Stimulated activated CD4-positive, alpha-beta T cell treated with anti-CD3 and anti-CD28 coated beads, Interleukin-1b, Interleukin-23, amount 100 ng/mL, for 1 hour (primary cell): ENCODE measurements at places on chromosomes 12 and 14.

- DNase-seq, result no peak
These were observed 361.1 kb upstream of the ATP2B1 start for GRCh38 chr12:90069711-90070110.

GRCh38 chr12:38872561-38872960 is 32.8 kb downstream of the CPNE8 start:
- DNase-seq, result no peak

GRCh38 chr12:50841716-50842531 is 802 bp upstream of the TMPRSS12 start:
- no peak for DNase-seq

DNA sequence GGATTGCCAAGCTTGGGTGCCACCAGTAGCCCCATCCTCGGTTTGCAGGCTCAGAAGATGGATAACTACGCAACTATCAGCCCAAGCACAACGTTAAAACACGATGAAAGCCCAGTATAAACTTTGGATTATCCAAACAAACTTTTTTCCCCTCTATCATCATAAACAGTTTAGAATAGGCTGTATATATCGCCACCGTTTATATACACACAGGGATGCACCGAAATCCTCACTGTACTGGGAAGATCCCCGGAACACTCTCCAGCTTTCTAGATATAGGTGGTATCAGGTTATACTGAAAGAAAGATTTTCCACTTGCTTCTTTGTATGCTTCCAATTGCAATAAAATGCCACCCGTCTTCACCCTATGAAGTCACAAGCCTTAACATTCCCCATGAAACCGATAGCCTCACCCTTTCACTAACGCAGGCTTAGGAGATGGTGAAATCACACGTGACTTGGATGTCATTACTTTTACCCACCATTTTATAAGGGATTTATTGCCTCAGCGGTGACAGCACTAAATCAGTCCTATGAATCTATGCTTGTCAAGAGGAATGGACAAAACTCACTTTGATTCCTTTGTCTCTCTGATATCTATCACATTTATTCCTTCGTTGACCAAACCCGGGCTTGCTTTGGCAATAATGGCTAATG is 207.6 kb upstream of the FOXN3 start:
- DNase-seq, result no peak

GRCh38 chr12:3641428-3642018 is 111.4 kb downstream of the CRACR2A start:
- no peak for DNase-seq

DNA sequence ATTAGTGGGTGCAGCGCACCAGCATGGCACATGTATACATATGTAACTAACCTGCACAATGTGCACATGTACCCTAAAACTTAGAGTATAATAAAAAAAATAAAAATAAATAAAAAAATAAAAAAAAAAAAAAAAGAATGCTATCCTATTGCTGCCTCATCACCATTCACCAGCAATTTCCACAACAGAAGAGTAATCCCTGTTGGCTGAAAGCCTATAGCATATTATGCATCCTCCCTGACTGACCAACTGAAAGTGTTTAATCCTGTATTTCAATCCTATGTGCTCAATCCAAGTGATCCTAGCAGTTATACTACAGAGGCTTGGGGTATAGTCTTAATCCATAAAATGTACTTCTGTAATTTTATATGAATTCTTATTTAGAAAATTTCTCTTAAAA is 18.5 kb downstream of the DICER1 start:
- DNase-seq, result no peak

- DNase-seq, result no peak
These were observed 224.1 kb upstream of the PLEKHG7 start for GRCh38 chr12:92478692-92479091.

- no peak for DNase-seq
These were observed 2.0 kb downstream of the PACS2 start for GRCh38 chr14:105316577-105316941.

GRCh38 chr14:63200767-63201166 is 3.5 kb upstream of the RHOJ start:
- DNase-seq, result no peak

GRCh38 chr14:88934351-88934806 is 109.9 kb downstream of the TTC8 start:
- DNase-seq, result no peak

DNA sequence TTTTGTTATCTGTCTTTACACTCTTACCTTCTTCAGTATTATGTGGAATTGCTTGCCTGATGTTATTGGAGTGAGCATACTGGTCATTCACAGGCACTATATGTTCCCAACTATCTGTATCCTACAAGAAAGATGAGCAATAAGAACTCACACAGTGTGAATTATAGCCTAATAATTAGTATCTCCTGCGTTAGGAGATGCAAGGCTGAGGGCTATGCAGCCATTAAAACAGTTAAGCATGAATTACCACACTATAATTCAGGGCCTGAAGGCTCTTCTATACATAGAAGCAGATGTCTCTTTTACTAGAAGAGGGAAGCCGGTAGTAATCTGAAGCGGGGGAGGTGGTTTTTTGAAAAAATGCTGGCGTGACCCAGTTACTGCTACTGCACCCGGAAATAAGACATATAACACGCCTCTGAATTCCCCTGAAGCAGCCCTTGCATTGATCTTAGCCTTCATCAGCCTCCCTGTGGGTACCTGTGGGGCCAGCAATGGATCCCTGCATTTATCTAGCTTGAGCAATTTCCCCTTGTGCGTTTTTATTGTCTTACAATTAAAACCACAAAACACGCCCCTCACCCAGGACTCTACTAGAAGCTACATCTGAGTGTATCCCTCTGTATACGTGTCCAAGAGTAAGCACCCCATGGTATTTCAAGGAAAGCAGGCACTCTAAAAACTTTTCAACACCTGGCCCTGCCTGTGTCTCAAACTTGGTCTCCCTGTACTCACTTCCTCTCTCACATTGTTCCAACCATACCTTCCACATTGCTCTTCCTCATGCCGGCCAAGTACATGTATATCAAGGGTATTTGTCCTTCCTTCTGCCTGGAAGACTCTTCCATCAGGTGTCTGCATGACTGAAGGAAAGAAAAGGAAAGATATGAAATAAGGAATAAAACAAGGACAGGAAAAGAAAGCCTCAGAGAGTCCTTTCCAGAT is 210.9 kb upstream of the ARID2 start:
- peak; percentile 9 for DNase-seq

DNA sequence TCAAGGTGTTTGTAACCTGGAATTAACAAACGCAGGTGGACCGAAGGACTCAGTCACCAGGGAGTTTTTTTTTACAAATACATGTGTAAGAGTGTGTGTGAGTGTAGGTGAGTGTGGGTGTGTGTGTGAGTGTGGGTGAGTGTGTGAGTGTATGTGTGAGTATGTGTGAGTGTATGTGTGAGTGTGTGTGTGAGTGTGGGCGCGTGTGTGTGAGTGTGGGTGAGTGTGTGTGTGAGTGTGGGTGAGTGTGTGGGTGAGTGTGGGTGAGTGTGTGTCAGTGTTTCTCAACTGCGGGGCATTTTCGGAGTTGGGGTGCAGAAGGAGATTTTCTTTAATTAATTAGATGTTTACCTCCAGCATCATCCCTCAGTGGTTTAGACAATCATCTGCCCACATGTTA is 1178.8 kb downstream of the VRK1 start:
- DNase-seq, result no peak

- no peak for DNase-seq
These were observed 152.3 kb downstream of the MSRB3 start for GRCh38 chr12:65430571-65431306.

DNA sequence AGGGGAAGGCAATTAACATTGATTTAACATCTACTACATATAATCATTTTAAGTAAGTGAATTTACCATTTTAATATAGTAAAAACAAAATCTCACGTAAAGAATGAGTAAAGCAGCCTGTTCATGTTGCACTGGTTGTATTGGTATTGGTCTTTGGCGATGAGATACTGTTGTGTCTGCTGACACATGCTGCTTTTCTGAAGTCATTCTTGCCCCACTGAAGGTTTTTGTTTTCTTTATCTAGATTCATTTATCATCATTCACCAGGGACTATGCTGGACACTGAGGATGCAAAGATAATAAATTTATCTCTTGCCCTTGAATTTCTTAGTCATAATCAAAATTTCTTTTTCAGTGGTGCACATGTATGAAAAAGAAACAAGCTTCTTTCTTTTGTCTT is 246.2 kb upstream of the NPAS3 start:
- no peak for DNase-seq

DNA sequence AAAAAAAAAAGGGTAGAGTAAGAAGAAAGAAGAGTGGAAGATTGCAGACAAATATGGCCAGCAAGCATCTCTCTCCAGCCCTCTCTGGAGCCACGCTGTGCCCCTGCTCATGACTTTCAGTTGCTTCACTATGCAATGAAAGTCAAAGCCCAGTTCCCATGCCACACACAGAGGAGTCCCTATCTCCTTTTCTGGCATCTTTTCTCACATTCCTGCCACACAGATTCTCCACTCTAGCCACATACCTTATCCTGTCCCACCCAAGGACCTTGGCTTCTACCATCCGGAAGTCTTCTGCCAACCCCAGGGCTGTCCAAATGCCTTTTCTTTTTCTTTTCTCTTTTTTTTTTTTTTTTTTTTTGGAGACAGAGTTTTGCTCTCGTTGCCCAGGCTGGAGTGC is 39.3 kb upstream of the CAPRIN2 start:
- DNase-seq, result no peak

- DNase-seq, result no peak
These were observed 124.2 kb upstream of the PLEKHA5 start for GRCh38 chr12:19005257-19005801.

GRCh38 chr12:132171293-132171967 is 27.2 kb downstream of the NOC4L start:
- no peak for DNase-seq

DNA sequence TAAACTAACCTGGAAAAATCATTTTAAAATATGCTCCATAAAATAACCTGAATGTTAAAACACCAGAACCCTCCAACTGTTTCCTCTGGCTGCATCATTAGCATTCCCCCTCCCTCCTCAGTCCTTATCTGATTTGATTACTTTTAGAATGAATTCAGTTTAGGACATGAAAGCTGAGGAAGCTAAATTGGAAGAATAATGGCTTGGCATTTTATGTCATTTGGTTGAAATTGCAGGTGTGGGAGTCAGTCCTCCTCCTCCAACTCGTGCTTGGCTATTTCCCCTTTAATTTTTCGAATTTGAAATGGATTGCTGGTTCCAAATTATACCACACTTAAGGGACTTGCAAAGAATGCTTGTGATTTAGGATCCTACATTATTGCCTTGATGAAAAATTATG is 473.0 kb upstream of the STXBP6 start:
- no peak for DNase-seq

DNA sequence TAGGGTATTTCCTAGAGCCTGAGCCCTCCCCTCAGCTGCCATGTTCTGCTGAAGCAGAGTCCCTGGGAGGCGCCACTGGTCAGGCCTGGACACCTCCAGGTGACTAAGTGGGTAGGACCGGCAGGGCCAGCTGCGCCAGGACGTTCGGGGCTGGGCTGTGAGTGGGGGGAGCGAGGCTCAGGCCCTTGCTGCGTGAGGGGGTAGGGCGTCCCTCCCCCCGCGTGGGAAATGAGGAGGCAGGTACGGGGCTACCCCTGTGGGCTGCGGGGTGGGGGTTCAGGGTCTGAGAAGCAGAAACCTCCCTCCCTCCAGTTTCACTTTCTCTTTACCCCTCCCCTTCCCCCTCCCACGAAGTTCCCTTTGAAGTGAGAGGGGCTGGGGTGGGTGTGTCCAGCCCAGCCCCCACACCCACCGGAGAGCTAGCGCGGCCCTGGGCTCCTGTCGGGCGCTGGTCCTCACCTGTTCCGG is 22.1 kb upstream of the KIF26A start:
- no peak for DNase-seq

GRCh38 chr14:75158843-75159614 is 17.4 kb downstream of the TMED10 start:
- no peak for DNase-seq

DNA sequence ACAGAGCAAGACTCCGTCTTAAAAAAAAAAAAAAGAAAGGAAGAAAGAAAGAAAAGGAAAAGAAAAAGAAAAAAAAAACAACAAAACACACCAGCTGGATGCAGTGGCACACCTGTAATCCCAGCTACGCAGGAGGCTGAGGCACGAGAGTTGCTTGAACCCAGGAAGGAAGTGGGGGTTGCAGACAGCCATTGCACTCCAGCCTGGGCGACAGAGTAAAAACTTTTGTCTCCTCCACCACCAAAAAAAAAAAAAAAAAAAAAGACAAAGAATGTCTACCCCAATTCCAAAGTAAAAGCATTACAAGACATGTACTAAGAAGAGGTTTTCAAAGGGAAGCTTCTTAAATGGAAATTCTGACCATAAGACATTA is 53.4 kb downstream of the HNRNPC start:
- DNase-seq, result peak; percentile 10

DNA sequence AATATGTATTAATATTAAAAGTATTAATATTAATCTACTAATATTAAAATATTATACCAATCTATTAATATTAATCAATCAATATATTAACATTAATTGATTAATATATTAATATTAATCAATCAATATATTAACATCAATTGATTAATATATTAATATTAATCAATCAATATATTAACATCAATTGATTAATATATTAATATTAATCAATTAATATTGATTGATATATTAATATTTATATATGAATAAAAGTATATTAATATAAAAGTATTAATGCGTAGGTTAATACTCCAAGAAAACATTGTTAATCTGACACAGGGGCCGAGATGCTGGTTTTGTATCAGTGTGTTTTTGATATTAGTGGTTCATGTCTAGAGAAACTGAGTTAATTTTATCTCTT is 1430.1 kb upstream of the SEL1L start:
- DNase-seq, result no peak

- no peak for DNase-seq
These were observed 99.2 kb downstream of the DIP2B start for GRCh38 chr12:50603817-50604639.

DNA sequence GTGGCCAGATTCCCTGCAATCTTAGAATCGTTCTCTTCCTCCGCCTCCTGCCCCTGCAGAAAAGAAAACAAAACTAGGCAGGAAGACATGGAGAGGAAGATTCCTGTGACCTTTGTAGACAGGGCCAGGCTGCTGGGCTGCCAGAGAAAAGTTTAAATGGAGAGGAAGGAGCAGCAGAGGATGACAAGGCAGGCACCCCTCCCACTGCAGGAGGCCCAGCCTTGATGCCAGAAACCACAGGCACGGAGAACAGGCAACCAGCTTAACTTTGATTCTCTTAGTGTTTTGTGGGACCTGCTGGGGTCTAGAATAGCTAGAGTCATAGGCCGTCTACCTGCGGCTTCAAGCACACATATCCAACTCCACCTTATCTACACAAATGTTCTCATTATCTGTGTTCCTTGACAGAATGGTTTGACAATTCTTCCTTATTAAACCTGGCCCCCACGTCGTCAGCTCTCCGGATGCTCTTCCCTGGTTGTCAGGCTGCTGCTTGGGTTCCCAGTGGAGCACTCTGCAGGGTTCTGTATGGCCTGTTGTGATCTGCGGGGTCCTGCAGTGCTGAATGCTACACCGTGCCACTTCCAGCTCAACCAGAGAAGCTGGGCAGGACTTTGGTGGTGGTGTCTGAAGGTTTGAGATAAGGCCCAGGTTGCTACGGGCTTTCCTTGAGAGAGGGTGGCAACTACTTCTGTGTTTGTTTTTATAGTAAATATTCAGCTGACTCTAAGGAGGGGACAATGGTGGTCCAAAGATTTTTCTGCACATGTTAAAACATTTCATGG is 609.5 kb downstream of the AACS start:
- DNase-seq, result no peak
